ENCODE measurements at places on chromosomes 6 and 20.

DNA sequence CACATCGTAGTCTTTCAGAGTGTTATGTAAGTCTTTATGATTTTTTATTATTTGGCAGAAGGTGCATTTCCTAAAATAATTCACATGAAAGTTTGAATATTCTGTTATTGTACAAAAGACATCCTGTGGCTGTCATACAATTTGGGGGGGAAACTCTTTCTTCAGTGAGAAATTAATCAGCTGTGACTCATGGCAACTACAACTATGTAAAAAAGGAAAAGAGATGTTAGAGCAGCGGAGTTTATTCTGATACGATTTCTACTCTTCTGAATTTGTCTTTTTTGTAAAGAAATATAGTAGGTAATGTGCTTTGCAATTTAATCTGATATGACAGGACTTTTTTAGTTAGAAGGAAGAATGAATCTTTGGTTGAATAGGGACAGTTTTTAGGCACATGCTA is 14.2 kb downstream of the COL19A1 start:
- DNase-seq: no peak

DNA sequence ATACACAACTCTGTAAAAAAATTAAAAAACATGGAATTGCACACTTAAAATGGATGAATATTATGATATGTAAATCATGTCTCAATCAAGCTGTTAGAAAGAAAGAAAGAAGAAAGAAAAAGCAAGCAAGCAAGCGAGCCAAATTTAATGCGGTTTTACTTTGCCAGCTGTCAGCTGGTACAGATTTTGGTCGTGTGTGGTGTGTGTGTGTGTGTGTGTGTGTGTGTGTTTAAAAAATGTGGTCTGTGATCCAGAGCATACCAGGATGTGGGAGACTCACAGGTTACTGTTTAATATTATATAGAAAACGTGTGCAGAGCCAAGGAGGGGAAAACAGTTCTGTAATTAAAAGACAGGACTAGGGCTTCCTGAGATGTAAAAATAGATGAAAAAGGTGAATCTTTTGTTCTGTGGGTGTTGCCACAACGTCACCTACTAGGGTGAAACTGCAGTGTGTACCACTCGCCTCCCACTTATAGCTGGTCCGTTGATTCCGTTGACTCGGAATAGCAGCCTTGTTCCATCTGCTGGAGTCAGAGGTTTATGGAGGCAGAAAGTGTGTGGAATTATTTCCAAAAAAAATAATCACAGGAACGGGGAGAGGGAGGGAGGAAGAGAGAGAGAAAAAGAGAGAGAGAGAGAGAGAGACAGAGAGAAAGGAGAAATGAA is 197.7 kb downstream of the BCAS1 start:
- DNase-seq: no peak

DNA sequence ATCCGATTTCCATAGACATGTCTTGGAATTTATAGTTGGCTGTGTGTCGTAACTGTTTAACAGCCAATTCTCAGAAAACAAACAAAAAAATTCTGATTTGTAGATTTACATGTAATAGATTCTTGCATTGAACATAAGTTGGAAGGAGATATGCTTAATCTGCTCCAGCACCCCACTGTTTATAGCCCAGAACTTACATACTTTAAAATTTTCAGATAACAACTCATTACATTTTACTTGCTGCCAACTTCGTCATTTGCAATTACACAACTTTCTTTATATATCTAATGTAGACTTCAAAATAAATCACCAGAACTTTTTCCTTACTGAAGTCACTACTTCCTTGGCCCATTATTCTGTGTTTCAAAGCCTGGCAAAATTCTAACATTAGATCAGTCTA is 472.3 kb upstream of the EYS start:
- DNase-seq: no peak

DNA sequence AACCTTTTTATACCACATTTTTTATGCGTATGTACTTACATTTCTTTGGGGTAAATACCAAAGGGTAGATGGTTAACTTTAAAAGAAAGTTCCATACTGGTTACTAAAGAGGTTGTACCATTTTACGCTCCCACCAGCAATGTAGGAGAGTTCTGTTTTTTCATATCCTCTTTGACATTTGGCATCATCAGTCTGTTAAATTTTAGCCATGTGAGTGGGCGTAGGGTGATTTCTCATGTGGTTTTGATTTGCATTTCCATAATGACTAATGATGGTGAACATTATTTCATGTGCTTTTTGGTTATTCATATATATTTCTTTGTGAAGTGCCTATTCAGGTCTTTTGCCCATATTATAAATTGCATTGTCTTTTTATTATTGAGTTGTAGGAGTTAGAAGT is 194.2 kb downstream of the PRL start:
- DNase-seq: no peak

DNA sequence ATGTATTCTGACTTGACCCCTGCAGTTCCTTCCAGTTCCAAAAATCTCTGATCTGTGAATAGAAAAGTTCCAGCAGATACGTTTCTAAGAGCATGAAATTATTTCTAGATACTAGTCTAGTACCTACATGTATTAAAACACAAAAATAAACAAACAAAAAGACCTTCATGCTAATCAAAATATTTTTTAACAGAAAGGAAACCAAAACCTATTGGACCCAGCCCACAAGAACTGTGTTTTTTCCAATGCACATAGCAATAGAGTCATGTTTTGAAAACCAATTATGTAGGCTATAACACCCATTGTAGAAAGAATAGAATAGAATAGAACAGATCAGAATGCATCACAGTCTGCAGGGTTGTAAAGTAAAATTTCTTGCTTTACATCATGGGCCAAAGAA is 158.6 kb upstream of the TNFAIP3 start:
- no peak for DNase-seq

GRCh38 chr6:135658481-135658880 is 160.9 kb upstream of the AHI1 start:
- DNase-seq: no peak

DNA sequence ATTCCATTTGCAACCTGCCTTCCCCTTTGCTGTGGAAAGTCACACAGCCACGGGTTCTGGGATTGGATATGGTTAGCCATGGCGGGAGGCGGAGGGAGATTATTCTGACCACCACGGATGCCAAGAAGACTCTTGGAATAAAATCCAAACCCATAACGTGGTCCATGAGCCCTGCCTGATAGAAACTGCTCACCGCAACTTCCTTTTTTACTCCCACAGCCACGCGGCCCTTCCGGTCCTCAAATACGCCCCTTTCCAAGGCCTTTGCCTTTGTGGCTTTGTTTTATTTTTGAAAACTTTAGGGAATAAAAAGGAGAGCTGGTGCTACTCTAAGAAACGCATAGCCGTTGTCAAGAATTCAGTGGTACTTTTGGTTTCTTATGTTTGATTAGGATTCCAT is 602.5 kb upstream of the CDH4 start:
- no peak for DNase-seq

GRCh38 chr6:33827546-33828451 is 24.0 kb upstream of the MLN start:
- DNase-seq: no peak

- DNase-seq: no peak
These were observed 12.3 kb downstream of the PREX1 start for GRCh38 chr20:48815537-48815936.

DNA sequence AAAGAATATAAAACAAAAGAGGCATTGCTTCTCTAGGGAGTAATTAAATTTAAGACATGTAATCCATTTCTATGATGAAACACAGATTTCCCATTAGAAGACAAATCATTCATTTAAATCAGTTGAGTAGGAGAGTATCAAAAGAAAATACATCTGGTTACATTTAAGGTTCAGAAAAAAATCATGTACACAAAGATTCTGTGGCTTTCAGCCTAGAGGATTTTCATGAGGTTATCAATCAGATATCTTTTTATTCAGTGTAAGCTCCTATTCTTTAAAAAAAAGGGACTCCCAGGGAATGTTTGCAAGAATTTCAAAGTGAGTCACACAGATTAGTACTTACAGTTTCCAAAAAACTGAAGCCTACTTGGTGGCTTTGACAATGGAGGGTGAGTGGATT is 24.9 kb downstream of the COL21A1 start:
- DNase-seq: no peak

DNA sequence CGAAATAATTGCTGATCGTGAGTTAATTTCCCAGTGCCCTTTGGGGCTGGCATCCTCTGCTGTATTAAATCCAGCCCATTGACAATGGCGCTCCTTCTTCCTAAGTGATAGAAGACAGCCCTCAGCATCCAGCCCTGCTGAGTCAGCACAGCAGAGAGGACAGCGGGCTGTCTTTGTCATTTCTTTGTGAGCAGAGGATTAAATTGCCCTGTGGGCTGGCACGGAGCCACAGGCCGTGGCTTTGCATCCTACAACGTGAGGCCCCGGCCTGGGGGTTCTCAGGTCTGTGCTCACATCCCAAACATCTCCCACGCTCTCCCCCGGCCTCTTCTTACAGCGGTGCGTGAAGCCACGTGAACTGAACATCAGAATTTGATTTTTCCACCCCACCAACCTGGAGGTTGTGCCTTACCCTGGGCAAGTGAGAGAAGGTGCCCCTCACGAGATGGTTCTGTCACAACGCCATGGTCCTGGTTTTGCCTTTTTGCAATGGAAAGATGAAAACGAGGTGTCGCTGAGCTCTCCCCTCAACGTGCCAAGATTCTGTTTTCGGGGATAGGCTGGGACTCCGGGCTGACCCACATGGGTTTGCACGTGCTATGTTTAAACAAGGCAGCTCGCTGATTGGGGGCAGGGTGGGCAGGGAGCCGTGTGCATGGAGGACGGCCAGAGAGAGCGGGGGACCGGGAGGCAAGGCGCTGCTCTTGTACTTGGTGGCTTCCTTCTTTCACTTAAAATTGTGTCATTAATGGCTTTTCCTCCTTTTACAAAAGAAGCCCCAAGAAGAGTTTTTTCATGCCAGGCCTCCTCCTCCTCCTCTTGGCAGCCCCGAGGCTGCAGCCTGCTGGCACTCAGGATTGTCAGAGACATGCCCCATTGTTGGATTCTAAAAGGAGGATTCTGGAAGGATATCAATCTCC is 19.5 kb downstream of the CDH4 start:
- DNase-seq: no peak

GRCh38 chr6:40899684-40900155 is 139.3 kb downstream of the UNC5CL start:
- no peak for DNase-seq

- no peak for DNase-seq
These were observed 29.2 kb upstream of the SDCBP2 start for GRCh38 chr20:1357921-1358671.

DNA sequence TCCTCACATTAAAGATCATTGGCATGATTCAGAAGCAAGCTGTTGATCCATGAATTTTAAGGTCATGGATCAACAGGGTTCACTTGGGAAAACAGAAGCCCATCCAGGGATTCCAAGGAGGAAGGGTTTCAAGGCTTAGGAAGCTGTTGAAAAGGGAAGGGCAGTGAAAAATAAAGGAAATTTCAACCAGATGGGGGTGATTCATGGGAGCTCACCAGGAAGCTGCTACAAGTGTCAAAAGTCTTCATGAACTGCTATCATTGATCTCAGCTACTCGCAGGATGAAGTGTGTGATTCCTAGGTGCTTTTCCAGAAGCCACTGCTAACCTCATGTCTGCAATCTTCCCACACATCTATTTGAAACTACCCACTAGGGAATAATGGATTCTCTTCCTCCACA is 26.2 kb downstream of the ADTRP start:
- DNase-seq: no peak

GRCh38 chr6:133705066-133705465 is 183.8 kb upstream of the TCF21 start:
- no peak for DNase-seq

DNA sequence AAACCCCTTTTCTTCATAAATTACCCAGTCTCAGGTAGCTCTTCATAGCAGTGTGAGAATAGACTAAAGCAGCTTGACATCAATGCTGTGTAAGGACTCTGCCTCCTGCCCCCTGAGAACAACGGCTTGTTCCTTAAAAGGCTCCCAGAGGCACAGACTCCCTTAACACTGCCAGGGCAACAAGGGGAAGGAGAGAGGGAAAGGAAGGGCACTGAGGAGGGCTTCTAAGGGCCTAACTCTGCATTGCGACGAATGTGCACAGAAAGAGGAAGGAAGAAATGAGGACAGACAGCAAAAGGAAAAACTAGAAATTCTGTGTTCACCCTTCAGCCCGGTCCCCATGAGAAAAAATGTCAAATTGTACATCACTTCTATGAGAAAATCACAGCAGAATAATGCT is 74.0 kb downstream of the AGPAT4 start:
- DNase-seq: no peak

DNA sequence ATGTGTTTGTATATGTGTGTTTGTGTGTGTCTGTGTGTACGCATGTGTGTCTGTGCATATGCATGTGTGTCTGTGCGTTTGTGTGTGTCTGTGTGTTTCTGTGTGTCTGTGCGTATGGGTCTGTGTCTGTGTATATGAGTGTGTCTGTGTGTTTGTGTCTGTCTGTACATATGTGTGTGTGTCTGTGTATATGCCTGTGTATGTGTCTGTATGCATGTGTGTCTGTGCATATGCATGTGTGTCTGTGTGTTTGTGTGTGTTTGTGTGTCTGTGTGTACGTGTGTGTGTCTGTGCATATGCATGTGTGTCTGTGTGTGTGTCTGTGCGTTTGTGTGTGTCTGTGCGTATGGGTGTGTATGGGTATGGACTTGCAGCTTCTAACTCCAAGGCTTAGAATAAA is 174.0 kb upstream of the NOX3 start:
- DNase-seq: no peak

- DNase-seq: no peak
These were observed 175.7 kb downstream of the ALDH8A1 start for GRCh38 chr6:134774201-134774638.

GRCh38 chr20:22531056-22531615 is 53.2 kb downstream of the FOXA2 start:
- no peak for DNase-seq

Measured in CMK (cell line).